ENCODE measurements at places on chromosomes 16 and 17. TPM values are rescaled to one million over a fixed set of nuclear protein-coding genes. Genes with fewer than 3 reads are reported as not detected.

DNA sequence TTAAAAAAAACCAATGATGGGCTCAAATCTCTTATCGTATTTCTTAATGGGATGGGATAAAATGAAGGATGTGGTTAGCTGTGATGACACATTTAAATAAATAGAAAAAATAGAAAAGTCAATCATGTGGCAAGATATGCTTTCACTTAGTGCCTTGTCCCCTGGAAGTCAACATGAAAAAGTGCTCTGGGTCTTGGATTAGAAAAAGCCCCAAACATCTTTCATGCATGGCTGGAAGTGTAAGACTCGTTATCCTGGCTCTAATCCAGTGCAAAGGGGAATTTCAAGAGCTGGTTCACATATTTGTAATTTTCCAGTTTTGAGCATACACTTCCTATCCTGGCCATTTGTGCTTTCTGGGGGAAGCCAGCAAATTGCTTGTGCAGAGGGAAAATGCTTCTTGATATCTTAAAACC, 160.9 kb downstream of the MAP2K6 start:
- no peaks in the 10 kb centered on the region for H3K27me3 ChIP-seq
- H3K36me3 ChIP-seq = no peaks in the 10 kb centered on the region
- peak overlapping the region; percentile 26 for H3K27ac ChIP-seq
- DNase-seq = peak; percentile 87

- H3K27me3 ChIP-seq = peaks cover 56% of the 10 kb centered on the region
- H3K4me1 ChIP-seq = no peaks in the 10 kb centered on the region
- H3K27ac ChIP-seq = no peak overlapping the region
- H3K4me3 ChIP-seq = no peak overlapping the region
- no peak for DNase-seq
Observed at GRCh38 chr16:88548131-88548874, 21.9 kb upstream of the ZC3H18 start.

DNA sequence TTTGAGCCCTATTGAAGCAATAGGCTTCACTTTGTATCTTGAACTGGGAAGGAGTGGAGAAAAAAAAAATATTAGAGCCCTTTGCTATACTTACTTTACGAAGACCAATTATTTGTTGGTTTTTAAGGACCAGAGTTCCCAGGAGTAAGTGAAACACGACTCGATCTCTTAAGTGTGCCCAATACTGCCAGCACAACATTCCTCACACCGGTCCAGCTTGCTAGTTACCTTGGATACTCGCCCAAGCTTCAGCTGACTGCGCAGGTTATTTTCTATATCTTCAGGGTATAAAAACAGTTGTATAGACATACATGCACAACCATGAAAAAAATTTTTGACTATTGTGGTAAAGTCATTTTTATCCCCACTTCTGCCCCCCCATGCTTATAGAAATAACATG, 72.1 kb downstream of the RPTOR start:
- H3K27ac ChIP-seq = no peak overlapping the region
- no peak for DNase-seq
- H3K36me3 ChIP-seq = no peaks in the 10 kb centered on the region
- H3K4me1 ChIP-seq = peaks cover 5% of the 10 kb centered on the region

- H3K27ac ChIP-seq = peak overlapping the region; percentile 81
- no peaks in the 10 kb centered on the region for H3K36me3 ChIP-seq
- no peaks in the 10 kb centered on the region for H3K27me3 ChIP-seq
- peak; percentile 97 for DNase-seq
- no peak overlapping the region for H3K4me3 ChIP-seq
Observed at GRCh38 chr17:2111691-2112090, 56.8 kb downstream of the HIC1 start.

- H3K27ac ChIP-seq = no peak overlapping the region
- no peaks in the 10 kb centered on the region for H3K27me3 ChIP-seq
- H3K4me3 ChIP-seq = no peak overlapping the region
- peaks cover 22% of the 10 kb centered on the region for H3K36me3 ChIP-seq
Observed at GRCh38 chr17:80843741-80844156, 147.9 kb upstream of the CHMP6 start.

- no peaks in the 10 kb centered on the region for H3K36me3 ChIP-seq
- DNase-seq = no peak
- no peak overlapping the region for H3K27ac ChIP-seq
- H3K4me3 ChIP-seq = no peak overlapping the region
- H3K4me1 ChIP-seq = peaks cover 9% of the 10 kb centered on the region
Observed at GRCh38 chr17:37833237-37833859, 88.5 kb upstream of the HNF1B start.

GRCh38 chr17:27559506-27560481, 71.2 kb upstream of the LGALS9 start:
- peaks cover 20% of the 10 kb centered on the region for H3K4me1 ChIP-seq
- peak; percentile 93 for DNase-seq
- peaks cover 22% of the 10 kb centered on the region for H3K36me3 ChIP-seq
- H3K27ac ChIP-seq = peak overlapping the region; percentile 86

DNA sequence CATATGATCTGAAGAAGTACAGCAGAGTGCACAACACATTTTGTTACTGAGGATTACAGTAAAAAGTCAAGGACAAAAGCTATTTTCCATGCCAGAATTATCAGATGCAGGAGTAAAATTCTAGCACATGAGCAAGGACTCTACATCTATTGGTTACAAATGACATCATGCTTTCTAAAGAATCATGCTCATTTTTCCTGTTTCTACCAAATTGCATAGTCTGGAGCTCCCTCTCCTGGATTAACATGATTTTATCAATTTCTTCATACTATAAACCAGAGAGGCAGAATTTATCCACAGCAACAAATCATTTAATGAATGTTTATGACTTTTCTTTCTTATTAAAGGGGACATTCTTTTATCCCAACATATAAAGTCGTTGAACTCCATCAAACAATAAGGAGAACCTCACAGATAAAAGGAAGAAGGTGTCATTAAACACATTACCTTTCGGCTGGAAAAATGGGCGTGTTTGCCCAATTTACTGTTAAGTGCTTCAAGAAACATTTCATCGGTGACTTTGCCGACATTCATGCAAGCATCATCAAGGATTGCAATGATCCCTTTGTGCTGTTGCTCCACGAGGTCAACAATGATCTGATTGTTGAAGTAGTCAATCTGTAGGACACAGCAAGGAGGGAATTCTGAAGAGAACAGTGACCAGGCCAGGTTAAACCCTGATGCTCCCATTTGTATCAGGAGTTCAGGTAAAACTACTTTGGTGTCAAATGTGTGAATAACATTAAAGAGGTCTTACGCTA, 121.7 kb downstream of the MYO1D start:
- H3K4me1 ChIP-seq = no peaks in the 10 kb centered on the region
- DNase-seq = peak; percentile 76
- H3K4me3 ChIP-seq = no peak overlapping the region
- no peaks in the 10 kb centered on the region for H3K36me3 ChIP-seq
- H3K27ac ChIP-seq = no peak overlapping the region
- no peaks in the 10 kb centered on the region for H3K27me3 ChIP-seq

- no peak overlapping the region for H3K4me3 ChIP-seq
- DNase-seq = no peak
- H3K4me1 ChIP-seq = no peaks in the 10 kb centered on the region
Observed at GRCh38 chr16:80046261-80046660, 445.7 kb upstream of the MAF start.

The ST6GALNAC2 gene
- not detected for total RNA-seq

The RAPGEFL1 gene
- 0.28 TPM for total RNA-seq

The CCL11 gene
- total RNA-seq = not detected

The KRTAP4-6 gene
- not detected for total RNA-seq

The ABCA8 gene
- total RNA-seq = 1.8 TPM

The RIPOR1 gene
- 9.5 TPM for total RNA-seq

The MYO15B gene
- total RNA-seq = not detected
